ENCODE measurements at places on chromosomes 4 and X.

DNA sequence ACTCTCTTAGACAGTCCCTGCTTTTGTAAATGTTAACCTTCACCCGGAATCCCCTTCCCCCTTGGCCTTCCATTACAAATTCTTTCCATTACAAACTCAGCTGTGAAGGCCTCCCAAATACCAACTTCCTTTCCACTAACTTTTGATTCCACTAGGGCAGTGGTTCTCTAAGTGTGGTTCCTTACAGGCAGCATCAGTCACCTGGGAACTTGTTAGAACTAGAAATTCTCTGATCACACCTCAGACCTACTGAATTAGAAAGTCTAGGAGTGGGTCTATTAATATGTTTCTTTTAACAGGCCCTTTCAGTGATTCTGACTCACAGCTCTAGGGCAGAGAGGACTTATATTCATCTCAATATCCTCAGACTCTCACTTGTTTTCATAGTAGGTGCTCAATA, 19.0 kb upstream of the MRPL1 start:
- no peak for DNase-seq

DNA sequence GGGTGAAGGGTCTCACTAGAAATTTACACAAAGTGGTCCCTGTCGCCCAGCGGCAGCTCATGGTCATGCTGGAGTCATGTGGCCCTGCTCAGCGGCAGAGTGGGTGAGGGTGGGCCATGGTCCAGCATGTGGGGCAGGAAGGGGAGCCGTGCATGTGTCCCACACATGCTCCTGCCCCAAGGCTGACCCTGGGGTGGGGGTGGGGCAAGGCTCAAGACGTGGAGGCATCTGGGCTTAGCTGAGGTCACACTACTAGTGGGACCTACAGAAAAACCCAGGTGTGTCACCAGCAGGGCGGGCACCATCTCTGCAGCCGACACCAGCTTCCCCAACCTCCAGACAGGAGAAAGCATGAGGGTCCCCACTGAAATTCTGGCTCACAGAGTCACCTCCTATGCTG, 42.4 kb downstream of the EVC start:
- no peak for DNase-seq

GRCh38 chr4:54165011-54165410, 64.1 kb upstream of the PDGFRA start:
- DNase-seq, result no peak

DNA sequence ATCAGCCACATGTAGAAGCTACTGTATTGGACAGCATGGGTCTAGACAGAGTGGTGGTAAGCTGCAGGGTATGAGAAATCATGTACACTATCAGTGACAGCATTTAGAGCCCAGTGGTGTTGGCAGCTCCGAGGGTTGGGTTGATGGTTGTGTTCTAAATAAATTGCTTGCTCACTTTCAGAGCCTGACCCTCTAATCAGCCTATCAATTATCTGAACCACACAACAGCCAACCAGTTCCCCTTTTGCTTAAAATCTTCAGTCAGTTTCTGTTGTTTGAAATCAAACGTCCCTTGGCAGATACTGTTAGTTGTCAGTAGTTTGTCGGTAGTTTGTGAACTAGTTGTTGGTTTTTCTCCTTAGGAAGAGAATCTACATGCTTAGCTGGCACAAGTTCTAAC, 99.8 kb upstream of the RAI2 start:
- no peak for DNase-seq

DNA sequence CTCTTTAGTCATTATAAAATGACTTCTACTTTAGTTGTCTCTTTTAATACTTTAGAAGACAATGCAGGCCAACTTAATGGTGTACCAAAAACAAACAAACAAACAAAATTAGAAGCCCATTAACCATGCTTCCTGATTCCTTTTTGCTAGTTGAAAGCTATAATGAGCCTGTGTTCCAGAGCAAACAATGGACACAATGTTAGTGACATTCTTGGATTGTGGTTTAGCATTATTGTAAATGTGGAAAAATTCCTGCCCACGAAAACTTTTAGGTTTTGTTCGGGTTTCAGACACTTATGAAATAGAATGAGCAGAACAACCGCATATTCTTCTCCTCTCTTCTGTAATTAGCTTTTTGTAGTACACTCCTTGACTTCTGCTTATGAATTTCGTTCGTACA, 1682.7 kb upstream of the PCDH7 start:
- no peak for DNase-seq

GRCh38 chr4:86737244-86737643, 111.9 kb downstream of the SLC10A6 start:
- no peak for DNase-seq

DNA sequence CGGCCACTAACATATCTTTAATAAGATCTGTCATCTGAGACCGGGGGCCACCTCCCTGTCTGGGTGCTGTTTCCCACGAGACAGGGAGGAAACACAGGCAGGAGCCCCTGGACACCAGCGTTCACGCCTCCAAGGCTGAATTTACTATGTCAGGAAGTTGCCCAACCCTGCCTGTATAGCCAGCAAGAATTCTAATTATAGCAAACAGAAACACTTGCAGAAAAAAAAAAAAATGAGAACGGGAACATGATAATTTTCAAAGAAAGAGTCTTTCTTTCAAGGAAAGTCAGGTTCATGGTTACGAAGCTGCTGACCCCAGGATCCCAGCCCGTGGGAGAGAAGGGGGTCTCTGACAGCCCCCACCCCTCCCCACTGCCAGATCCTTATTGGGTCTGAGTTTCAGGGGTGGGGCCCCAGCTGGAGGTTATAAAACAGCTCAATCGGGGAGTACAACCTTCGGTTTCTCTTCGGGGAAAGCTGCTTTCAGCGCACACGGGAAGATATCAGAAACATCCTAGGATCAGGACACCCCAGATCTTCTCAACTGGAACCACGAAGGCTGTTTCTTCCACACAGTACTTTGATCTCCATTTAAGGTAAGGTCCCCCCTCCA, at the start of gene IL3RA:
Gene IL3RA (plus strand): TSS at position 455 of the 613 bp plus-strand sequence. CDS start 4,981 bp downstream, outside the sequence.
- no peak for DNase-seq

DNA sequence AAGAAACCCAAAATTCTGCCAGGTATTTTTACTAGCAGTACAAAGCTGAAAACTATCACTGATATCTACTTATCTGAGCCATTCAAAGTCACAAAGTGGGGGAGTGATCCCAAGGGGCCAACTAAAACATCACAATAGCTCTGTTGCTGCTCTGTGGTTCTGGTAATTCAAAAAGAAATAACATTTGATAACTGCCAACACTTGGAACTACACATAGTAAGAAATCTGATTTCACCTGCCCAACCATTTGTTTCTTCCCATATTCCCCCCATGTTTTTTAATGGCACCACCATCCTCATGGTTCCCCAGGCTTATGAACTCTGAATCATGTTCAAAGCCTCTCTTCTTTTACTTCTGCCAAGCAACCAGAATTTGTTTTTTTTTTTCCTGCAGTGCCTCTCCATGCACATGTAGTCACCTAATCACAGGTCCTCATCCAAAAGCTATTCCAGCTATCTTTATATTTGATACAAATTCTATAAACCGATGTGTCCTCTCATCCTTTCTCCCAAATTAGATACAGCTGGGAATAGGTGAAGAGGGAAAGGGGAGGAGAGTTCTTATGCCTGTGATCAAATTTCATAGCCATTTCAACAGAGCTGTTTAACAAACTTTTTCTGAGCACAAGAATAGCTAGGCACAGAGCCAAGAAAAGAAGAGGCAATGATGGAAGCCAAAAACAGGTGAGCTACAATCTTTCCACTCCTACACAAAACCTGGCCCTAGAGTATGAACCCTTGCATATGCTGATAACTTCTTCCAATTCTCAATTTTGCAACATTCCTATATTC, 7.7 kb downstream of the AMMECR1 start:
- no peak for DNase-seq

- DNase-seq, result no peak
Observed at GRCh38 chrX:20143561-20143960, 1.9 kb upstream of the EIF1AX start.

GRCh38 chr4:2805712-2806389, 13.0 kb downstream of the SH3BP2 start:
- no peak for DNase-seq

DNA sequence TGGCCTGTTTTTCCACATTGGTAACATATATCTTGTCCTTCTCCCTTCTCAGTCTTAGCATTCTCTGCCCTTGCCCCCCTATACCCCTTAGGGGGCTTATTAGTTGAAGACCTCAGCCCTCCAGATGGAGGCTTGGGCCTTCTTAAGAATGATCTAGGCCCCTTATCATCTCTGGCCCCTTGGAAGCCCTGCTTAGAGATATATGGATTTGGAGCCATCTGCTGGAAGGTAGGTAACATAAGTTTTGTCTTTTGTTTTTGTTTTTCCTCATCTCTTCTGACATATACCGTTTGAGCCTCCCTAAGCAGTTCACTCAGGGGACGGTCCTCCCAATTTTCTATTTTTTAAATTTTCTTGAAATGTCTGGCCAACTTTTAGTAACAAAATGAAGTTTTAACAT, 48.3 kb upstream of the NAP1L2 start:
- no peak for DNase-seq

GRCh38 chrX:112997991-112998390, 157.4 kb upstream of the AMOT start:
- DNase-seq, result no peak

GRCh38 chr4:168131196-168131595, 38.9 kb downstream of the ANXA10 start:
- no peak for DNase-seq

DNA sequence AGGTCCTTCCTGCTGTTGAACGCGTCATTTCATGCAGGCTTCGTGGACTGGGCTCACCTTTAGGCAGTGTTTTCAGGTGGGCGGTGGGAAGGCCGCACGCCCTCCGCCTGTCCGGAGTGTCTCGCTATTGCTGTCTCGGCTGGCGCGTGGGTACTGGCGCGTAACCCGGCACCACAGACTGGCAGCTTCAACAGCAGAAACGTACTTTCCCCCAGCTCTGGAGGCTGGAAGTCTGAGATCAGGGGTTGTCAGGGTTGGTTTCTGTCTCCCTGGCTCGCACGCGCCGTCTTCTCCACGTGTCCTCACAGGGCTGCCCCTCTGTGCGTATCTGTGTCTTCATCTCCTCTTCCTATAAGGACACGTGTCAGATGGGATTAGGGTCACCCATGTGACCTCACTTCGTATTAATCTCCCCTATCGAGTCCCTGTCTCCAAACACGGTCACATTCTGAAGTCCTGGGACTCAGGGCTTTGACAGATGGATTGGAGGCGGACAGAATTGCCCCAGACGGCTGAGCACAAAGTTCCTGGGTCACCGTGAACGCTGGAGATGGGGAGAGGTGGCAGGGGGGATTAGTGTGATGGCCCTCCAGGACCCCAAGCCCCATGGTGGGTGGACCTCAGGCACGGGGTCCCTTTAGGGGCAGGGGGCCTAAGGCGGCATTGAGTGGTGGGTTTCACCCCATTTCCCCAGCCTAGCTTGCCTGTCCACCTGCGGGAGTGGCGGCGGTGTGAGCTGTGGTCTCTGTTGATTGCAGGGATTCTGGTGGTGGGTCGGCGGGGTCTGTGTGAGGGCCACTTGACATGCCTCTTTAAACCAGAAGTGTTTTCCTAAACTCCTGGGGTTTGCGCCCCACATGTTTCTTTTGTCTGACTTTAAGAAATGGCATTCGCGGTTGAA, 83.4 kb upstream of the LRPAP1 start:
- DNase-seq, result no peak

DNA sequence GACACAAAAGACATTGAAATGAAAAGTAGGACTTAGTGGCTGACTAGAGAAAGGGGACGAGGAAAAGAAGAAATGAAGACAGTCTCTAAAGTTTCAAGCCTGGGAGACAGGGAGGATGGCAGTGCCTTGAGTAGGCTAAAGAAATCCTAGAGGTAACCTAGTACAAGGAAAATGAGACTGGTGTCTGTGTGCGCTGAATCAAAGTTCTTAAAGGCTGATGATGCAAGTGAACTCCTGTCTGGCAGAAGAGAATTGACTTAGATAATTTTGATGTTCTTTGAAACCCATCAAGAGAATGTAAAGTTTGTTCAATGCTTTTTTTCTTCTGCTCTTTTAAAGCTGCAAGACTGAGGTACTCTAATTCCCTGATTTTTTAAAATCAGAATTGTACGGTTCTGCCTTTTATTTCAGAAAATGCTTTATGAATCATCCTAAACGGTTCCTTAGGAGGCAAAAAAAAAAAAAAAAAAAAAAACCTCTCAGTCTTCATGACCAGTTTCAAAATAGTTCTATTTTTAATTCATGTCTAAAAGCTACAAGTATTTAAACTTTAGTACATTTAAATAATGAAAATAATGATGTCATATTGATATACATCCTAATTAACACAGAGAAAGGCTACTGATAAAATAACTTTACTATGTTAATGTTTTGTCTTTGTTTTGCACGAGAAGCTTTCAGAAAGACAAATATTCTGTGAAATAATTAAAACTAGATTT, 189.8 kb downstream of the PPP3CA start:
- DNase-seq, result no peak

DNA sequence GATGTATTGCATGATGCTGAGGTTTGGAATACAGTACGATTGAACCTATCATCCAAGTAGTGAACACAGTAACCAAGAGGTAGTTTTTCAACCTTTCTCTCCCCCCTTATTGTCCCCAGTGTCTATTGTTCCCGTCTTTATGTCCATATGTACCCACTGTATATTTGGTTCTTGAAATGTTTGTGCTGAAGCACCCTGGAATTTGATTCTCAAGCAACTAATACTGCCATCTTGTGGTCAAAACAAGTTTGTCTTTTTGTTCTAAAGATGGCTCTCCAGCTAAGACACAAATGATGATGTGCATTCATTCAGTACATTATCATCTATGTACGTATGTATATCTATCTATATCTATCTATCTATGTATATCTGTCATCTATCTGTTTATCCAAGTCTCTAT, 33.5 kb upstream of the DCX start:
- no peak for DNase-seq

DNA sequence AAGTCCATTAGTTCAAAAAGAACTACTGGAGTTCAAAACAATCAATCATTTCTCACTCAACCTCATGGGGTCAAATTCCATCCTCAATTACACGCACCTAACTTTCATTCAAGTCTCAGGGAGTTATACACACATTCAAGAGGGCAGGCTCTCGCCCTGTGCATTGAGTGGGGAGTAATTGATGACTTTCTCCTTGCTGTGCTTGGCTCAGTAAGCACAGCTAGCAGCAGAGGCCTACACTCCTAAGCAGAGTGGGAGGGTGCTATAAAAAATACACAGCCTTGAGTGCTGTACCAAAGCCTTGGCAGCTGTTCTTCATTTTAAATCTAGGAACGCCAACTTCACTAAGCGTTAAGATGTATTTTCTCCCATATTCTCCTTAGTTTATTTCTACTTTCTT, 958.3 kb upstream of the ADGRL3 start:
- no peak for DNase-seq

DNA sequence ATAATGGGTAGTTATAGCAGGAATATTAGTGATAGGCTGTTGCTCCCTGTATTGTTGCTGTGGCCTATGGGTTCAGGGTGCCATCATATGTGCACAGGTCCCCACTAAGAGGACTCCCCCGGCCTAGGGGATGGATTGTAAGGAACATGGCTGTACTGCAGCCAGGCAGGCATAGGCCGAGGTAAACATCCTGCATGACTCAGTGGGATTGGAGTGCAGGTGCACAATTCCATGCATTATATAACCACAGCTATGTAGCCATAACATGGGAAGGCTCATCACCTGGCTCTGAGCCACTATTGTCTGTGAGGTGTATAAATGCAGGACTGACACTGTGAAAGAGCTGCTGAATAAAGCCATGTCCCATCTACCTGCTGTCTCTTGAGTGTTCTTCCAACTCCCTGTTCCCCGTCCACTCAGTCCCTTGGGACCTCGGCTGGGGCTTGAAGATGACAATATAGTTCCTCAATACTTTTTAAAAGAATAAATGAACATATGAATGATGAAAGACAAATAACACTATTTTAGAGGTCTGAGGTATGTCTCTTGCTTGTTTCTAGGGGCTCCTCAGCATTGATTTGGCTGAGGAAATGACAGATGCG, 425.2 kb downstream of the IDS start:
- DNase-seq, result no peak
